Lung (tissue), 17 donors: ENCODE measurements at places on chromosomes 11 and 22.

DNA sequence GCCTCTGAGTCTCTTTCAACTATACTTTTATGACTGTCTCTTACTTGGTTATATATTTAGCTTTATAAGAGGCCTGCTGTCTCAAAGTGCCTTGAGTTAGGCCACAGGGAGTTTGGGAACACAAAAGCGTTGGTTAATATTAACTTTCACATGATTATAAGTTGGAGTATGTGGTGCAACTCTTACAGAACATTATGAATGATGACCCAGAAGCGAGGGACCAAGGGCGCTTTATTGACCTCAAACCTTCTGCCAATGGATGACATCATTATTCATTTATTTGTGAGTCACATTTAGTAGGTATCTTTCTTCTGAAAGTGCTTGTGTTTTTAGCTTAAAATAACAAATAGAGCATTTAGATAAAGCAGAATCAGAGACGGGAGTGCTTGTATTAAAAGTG, 298.0 kb upstream of the ZC3H12C start:
- no peak overlapping the region for H3K27ac ChIP-seq
- H3K27me3 ChIP-seq: no peaks in the 10 kb centered on the region
- H3K36me3 ChIP-seq: no peaks in the 10 kb centered on the region
- no peak for DNase-seq
- H3K4me3 ChIP-seq: no peak overlapping the region
- H3K4me1 ChIP-seq: no peaks in the 10 kb centered on the region

GRCh38 chr11:72730737-72731136, 21.5 kb downstream of the ARAP1 start:
- H3K36me3 ChIP-seq: no peaks in the 10 kb centered on the region
- DNase-seq: no peak
- no peak overlapping the region for H3K4me3 ChIP-seq
- no peak overlapping the region for H3K27ac ChIP-seq

GRCh38 chr22:31848411-31848810, 94.6 kb downstream of the DEPDC5 start:
- H3K27ac ChIP-seq: no peak overlapping the region
- H3K4me3 ChIP-seq: no peak overlapping the region
- H3K36me3 ChIP-seq: peaks cover 26% of the 10 kb centered on the region

DNA sequence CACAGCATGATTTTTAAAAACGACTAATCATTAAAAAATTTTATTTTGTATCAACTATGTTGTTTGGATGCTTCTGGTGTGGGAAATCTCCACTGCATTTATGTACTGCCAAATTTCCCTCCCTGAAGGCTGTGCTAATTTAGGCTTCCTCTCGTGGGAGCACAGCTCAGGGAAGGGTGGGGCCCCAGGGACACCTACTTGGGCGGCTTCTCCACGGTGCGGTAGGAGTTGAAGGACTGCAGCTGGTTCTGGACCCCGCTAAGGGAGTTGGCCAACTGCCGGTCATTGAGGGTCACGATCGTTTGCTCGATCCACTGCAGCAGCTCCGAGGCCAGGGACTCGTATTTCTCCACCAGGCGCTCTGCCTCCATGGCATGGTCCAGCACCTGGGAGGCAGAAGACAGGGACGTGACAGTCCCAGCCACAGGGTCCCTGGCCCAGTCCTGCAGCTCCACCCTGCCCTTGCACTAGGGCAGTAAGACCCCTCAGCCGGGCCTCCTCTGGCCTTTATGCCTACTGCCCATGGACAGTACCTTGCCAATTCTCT, 18.6 kb downstream of the SPTBN2 start:
- H3K4me3 ChIP-seq: no peak overlapping the region
- no peaks in the 10 kb centered on the region for H3K27me3 ChIP-seq
- peaks cover 1% of the 10 kb centered on the region for H3K36me3 ChIP-seq
- no peaks in the 10 kb centered on the region for H3K4me1 ChIP-seq

DNA sequence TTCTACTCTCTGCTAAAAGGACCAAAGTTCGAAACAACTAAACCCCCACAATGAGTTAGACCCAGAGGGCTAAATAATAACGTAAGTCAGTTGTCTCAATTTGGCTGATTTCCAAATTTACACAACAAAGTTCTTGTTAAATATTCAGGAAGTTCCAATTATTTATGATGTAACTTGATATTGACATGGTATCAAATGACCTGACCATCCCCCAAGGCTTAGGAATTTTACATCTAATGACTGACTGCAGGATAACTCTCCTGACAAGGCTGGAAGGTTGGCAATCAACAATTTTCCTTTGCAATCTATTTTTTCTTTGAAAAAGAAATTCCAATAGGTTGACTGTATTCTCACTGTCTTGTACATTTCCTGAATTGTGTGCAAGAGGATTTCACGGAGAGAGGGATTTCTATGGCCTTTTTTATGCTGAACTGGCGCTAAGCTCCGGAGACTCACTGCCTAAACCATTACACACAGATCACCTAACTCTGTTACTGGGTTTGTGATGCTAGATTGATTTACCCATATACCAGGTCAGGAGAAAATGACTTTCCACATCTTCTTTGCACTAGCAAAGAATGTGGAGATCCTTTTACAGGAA, 9.6 kb upstream of the CDON start:
- H3K27me3 ChIP-seq: no peaks in the 10 kb centered on the region
- H3K4me1 ChIP-seq: no peaks in the 10 kb centered on the region
- no peak overlapping the region for H3K4me3 ChIP-seq
- no peak for DNase-seq

GRCh38 chr11:31109446-31109845, 260.1 kb downstream of the DCDC1 start:
- H3K27me3 ChIP-seq: no peaks in the 10 kb centered on the region
- no peak overlapping the region for H3K27ac ChIP-seq
- H3K4me3 ChIP-seq: no peak overlapping the region
- no peak for DNase-seq
- peaks cover 2% of the 10 kb centered on the region for H3K4me1 ChIP-seq
- H3K36me3 ChIP-seq: no peaks in the 10 kb centered on the region

DNA sequence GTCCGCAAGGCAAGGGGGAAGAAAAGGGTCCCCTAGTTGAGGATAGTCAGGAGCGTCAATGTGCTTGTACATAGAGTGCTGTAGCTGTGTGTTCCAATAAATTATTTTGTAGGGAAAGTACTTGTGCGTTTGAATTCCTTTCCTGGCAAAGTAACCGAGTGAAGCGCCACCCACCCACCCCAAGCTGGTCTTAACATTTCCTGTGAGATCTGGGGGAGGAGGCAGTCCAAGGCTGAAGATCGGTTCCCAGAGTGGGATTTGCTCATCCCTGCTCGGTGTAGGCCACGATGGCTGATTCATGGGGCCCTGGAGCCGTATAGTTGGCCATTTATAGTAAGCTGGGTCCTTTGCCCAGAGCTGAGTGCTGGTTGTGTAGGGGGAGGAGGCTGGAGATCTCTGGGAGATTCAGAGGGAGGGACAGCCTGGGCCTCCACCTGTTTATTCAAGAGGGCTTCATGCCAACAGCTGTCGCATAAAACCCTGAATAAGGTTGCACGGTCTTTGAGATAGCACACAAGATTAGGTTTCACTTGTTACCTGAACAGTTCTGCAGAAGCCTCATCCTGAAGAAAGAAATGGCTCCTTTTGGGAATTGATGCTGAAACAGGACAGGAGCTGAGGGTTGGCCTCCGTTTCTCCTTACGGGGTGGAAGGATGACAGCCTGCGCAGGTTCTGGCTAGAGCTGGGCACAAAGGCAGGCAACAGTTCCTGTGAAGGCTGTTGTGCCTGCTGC, 2.4 kb downstream of the ATF4 start:
- H3K4me1 ChIP-seq: peaks cover 26% of the 10 kb centered on the region
- H3K27ac ChIP-seq: peak overlapping the region; percentile 27
- no peaks in the 10 kb centered on the region for H3K27me3 ChIP-seq
- peak overlapping the region; percentile 1 for H3K4me3 ChIP-seq
- peaks cover 35% of the 10 kb centered on the region for H3K36me3 ChIP-seq

DNA sequence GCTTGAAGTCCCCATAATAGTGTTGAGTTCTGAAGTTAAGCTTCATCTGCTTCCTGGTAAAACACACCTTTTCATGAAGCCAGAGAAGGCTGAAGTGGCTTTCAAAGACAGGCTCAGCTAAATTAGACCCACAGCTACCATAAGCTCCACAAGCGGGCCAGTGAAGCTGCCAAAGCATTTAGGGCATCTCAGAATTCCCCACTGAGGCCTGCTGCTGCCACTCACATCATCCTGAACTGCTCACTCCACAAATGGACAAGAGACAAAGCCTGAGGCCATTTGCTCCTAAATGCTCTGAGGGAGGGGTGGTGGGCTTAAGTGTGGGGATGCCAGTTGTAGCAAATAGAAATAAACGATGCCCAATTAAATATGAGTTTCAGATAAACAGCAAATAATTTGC, 14.6 kb downstream of the CCDC83 start:
- no peaks in the 10 kb centered on the region for H3K36me3 ChIP-seq
- no peak for DNase-seq
- no peaks in the 10 kb centered on the region for H3K4me1 ChIP-seq
- H3K27ac ChIP-seq: no peak overlapping the region

DNA sequence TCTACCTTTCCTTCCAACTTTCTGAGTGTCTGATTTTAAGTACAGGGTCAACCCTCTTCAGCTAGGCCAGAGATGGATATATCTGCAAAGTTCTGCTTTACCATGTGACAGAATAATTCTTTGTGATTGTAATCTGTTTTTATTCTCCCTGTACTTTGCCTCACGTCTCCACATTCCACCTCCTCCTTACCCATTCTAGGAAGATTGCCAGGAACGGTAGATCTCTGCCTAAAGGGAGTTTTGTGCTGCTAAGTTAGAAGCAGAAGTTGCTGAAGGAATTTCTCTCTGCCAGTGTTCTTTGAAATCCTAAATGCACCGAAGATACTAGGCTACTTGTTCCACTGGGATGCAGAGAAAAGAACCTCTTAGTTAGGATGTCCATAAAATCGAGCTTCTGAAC, 20.7 kb upstream of the FAM181B start:
- H3K4me3 ChIP-seq: no peak overlapping the region
- no peaks in the 10 kb centered on the region for H3K36me3 ChIP-seq
- H3K4me1 ChIP-seq: no peaks in the 10 kb centered on the region
- H3K27ac ChIP-seq: no peak overlapping the region

DNA sequence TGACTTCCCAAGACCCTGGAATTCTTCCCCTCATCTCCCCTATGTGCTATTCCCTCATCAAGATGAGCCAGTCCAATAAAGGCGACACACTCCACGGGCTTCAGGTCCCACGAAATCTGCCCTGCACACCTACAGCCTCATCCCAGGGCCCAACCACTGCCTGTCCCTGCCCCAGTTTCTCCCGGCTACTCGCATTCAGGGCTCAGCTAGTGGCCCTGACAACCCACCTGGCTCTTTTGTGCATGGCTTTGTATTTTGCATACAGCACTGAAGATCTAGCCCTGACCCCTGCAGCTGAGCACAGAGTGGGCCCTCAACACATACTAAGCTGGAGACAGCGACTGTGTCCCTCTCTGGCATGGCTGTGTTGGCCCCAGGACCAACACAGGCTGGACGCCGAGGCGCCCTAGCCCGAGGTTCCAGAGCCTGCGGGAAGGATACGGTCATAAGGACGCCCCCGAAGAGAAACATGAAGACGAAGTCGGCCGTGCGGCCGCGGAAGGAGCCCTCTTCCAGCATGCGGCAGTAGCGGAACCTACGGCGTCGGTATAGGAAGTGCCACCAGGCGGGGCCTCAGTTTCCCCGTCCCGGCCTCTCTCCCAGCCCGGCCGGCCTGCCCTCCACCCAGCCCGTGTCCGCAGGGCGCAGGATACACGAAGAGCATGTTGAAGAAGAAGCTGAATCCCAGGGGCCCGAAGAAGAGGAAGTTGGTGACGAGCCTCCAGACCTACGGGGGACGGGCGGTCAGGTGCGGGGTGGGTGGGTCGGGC, 710 bp downstream of the DERL3 start:
- H3K36me3 ChIP-seq: peaks cover 30% of the 10 kb centered on the region
- H3K27ac ChIP-seq: peak overlapping the region; percentile 87
- DNase-seq: no peak
- no peak overlapping the region for H3K4me3 ChIP-seq
- H3K4me1 ChIP-seq: peaks cover 8% of the 10 kb centered on the region

GRCh38 chr11:20360650-20361049, 2.9 kb upstream of the HTATIP2 start:
- no peak for DNase-seq
- H3K27me3 ChIP-seq: peaks cover 20% of the 10 kb centered on the region
- H3K27ac ChIP-seq: no peak overlapping the region
- no peaks in the 10 kb centered on the region for H3K4me1 ChIP-seq
- no peak overlapping the region for H3K4me3 ChIP-seq
- no peaks in the 10 kb centered on the region for H3K36me3 ChIP-seq

GRCh38 chr22:44181033-44181911, 547 bp downstream of the PARVG start:
- H3K4me1 ChIP-seq: no peaks in the 10 kb centered on the region
- H3K36me3 ChIP-seq: no peaks in the 10 kb centered on the region
- no peak overlapping the region for H3K4me3 ChIP-seq
- H3K27me3 ChIP-seq: no peaks in the 10 kb centered on the region
- H3K27ac ChIP-seq: peak overlapping the region; percentile 83

- H3K27ac ChIP-seq: no peak overlapping the region
- H3K4me3 ChIP-seq: no peak overlapping the region
- H3K36me3 ChIP-seq: peaks cover 15% of the 10 kb centered on the region
- no peaks in the 10 kb centered on the region for H3K27me3 ChIP-seq
- DNase-seq: no peak
Measured at GRCh38 chr11:66846671-66847091, 3.4 kb downstream of the RCE1 start.

- no peak for DNase-seq
- H3K27me3 ChIP-seq: peaks cover 14% of the 10 kb centered on the region
- H3K27ac ChIP-seq: no peak overlapping the region
- peaks cover 16% of the 10 kb centered on the region for H3K4me1 ChIP-seq
Measured at GRCh38 chr11:27414644-27415043, 51.6 kb upstream of the CCDC34 start.

GRCh38 chr11:46445920-46446771, 54.6 kb upstream of the CHRM4 start:
- no peak overlapping the region for H3K4me3 ChIP-seq
- DNase-seq: peak; percentile 74
- H3K36me3 ChIP-seq: peaks cover 13% of the 10 kb centered on the region

- peaks cover 2% of the 10 kb centered on the region for H3K27me3 ChIP-seq
- peaks cover 8% of the 10 kb centered on the region for H3K4me1 ChIP-seq
- DNase-seq: peak; percentile 90
- no peak overlapping the region for H3K4me3 ChIP-seq
- no peaks in the 10 kb centered on the region for H3K36me3 ChIP-seq
Measured at GRCh38 chr11:134120921-134121526, 52.2 kb downstream of the JAM3 start.

- H3K27me3 ChIP-seq: no peaks in the 10 kb centered on the region
- H3K4me1 ChIP-seq: no peaks in the 10 kb centered on the region
- no peak overlapping the region for H3K4me3 ChIP-seq
- H3K36me3 ChIP-seq: no peaks in the 10 kb centered on the region
Measured at GRCh38 chr11:134647066-134647743, 235.2 kb upstream of the B3GAT1 start.

DNA sequence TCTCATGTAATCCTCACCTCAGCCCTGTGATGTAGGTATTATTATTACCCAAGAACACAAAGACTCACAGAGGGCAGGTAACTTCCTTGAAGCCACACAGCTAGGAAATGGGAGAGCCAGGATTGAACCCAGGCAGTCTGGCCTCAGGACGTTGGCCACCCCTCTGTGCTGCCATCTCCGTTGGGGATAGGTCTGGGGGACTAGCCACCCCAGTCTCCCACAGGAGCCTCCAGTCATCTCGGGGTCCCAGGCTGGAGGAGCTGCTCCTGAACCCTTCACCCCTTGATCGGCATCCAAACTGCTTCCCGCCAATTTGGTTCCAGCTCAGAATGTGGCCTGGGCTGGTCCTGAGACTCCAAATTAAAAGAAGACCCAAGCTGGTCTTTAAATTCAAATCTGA, 10.4 kb upstream of the TCF20 start:
- H3K27me3 ChIP-seq: no peaks in the 10 kb centered on the region
- peaks cover 2% of the 10 kb centered on the region for H3K4me1 ChIP-seq
- no peak overlapping the region for H3K27ac ChIP-seq
